ENCODE measurements at places on chromosomes 4 and X. TPM values are rescaled to one million over a fixed set of nuclear protein-coding genes. Genes with fewer than 3 reads are reported as not detected.

GRCh38 chr4:87849612-87850011, 16.8 kb downstream of the MEPE start:
- DNase-seq, result no peak

DNA sequence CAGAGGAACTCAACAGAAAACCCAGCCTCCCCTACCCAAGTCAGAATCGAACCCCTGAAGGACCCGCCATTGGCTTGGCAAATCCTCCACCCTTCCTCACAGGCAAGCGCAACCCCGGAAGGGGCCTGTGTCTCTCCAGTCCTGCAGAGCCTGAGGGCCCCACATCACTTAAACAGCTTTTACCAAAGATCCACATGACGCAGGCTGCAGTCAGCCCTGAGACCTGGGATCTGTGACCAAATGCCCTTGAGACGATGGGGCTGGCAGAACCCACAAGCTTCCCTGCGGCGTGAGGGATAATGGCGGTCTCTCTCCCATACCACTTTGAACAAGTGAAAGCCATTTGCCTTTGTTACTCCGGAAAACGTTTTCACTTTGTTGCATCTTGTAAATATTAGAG, 54.9 kb downstream of the ACOX3 start:
- DNase-seq, result no peak

Gene FRMD7
- not detected for total RNA-seq

GRCh38 chr4:76341063-76341462, 34.5 kb downstream of the STBD1 start:
- DNase-seq, result no peak

GRCh38 chr4:172751550-172751949, 417.1 kb upstream of the GALNT7 start:
- no peak for DNase-seq

Gene HS6ST2
- total RNA-seq, result 0.78 TPM

Gene CWH43
- 16.0 TPM for total RNA-seq

Gene AR
- 5.2 TPM for total RNA-seq

- no peak for DNase-seq
Observed at GRCh38 chrX:57406149-57406548, 119.6 kb downstream of the FAAH2 start.

Measured in thyroid gland (tissue), 4 donors.